Activated CD4-positive, alpha-beta T cell treated with anti-CD3 and anti-CD28 coated beads, Interleukin-2, amount 50 U/mL, for 48 hours (primary cell): ENCODE measurements at places on chromosomes 3 and 15.

DNA sequence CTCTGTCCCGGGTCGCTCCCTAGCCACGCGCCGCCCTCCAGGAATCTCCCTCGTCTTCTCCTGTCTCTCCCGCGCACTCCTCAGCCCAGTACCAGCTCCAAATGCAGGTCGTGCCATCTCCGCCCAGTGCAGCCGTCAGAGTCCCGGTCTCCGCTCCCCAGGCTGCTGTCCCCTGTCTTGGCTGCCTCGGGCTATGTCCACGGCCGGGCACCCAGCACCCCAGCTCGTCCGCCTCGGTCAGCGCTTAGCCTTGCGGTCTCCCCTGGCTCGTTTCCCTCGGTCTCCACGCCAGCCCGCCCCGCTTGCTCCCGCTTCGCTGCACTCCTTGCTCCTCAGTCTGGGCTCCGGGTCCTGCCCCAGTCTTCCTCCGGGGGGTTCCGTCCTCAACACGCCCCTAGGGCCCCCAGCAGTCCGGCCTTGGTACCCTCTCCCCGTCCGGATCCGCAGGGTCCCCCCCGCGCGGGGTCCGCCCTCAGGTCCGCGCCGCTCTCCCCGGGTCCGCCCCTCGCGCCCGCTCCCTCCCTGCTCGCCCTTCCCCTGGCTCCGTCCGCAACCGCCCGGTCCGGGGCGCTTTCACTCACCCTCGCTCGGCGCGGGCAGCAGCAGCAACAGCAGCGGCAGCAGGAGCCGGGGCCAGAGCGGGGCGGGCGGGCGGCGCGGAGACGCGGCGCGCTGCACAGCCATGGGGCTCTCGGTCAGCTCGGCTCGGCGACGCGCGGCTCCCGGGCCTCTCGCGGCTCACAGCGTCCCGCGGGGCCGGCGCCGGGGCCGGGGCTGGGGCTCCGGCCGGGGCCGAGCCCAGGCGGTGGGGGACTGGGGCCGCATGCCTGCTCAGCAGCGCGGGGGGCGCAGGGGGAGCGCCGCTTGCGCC is 462 bp downstream of the IGDCC3 start:
- peak; percentile 18 for DNase-seq

- no peak for DNase-seq
Measured at GRCh38 chr3:115224687-115225086, 77.6 kb upstream of the ZBTB20 start.

- no peak for DNase-seq
Measured at GRCh38 chr15:96325541-96326327, 4.8 kb upstream of the NR2F2 start.

- peak; percentile 63 for DNase-seq
Measured at GRCh38 chr15:43285609-43286037, 18.9 kb upstream of the TGM5 start.

DNA sequence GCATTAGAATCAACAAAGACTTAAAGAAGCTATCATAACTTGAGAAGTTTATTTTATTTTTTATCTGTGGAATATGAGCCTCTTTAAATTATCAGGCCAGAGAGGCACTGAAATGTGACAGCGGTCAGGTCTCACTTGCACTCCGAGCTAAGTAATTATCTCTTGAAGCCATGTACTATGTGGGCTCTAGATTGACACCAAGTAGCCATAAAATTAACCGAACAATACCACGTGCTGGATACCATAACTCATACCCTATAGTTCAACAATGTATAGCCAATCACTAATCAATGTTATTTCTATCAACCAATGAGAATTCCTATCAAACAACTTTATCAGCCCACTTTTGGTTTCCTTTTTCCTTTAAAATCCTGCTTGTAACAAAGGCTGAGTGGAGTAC is 299.3 kb downstream of the TBC1D5 start:
- DNase-seq, result no peak

DNA sequence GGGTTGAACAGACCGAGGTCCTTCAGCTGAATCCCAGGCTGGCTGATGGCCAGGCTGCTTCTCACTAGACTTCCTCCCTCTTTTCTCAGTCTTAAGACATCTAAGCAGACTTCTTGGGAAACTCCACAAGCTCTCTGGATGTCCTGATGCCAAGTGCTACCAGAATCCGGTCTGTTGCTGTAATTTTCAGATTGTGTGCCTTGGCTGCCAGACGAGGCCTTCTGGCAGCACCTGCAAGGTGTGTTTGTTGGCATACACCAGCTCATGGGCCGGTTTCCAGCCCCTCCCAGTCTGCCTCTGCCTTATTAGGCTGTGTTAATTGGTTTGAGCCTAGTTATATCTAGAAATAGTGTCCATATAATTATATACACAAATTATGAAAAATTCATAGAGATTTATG is 120.6 kb downstream of the TNIK start:
- DNase-seq, result no peak

DNA sequence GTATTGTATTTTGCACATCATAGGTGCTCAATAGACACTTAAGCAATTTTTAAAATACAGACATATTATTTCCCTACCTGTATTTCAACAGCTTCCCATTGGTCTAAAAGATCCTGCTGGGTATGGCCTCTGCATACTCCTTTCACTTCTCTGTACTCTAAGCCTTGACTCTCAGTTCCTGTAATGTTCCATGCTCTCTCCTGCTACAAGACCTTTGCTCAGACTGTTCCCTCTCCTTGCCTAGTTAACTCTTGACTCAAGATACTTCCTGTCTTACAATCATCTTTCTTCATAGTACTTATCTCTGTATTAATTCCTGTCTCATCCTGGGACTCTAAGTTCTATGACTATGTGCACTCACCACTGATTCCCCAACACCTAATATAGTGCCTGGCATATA is 1.7 kb downstream of the SCN11A start:
- no peak for DNase-seq

DNA sequence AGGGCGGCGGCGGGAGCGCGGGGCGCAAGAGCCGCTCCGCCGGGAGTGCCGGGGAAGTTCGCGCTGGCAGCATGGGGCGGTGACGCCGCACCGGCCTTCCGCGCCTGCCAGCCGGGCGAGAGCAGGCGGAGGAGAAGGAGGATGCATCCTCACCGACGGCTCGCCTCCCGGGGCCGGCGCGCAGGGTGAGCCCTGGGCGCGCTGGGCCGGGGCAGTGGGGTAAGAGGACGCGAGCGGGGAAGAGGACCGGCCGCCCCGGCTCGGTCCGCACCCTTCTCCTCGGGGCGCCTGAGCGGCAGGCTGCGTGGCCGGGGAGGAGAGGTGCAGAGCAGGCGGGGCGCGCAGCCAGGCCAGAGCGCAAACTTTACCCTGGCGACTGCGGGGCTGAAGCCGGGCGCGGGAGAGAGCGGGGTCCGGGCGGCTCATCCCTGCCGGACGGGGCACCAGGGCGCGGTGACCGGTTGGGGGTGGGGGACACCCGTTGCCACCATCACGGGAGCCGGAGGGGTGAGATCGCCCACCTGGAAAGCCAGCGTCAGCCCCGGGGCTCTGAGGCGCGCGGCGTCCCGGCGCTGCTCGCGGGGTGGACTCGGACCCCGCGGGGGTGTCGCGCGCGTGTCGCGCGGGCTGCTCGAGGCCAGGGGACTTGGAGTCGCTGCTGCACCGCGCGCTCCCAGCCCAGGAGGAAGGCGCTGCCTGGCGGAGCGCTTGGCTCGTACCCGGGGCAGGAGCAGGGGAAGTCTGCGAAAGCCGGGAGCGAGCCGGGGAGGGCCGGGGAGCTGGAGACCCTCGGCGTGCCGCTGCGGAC is 542 bp downstream of the GABRA5 start:
- DNase-seq, result no peak

DNA sequence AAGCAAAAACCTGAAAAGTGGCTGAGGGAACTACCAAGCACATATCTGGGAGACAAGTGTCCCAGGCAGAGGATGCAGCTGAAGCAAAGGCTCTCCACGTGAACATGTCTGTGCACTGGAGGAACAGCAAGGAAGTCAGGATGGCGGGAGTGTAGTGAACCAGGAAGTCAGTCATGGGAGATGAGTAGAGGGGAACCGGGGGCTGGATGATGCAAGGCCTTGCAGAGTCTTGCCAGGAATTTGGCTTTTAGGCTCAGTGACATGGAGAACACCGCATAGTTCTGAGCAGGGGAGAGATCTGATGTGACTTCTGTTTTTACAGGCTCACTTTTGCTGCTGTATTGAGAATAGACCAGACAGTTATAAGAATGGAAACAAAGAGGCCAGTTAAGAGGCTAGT is 19.0 kb downstream of the C2CD4A start:
- no peak for DNase-seq

GRCh38 chr3:14797731-14798130 is 21.0 kb upstream of the FGD5 start:
- no peak for DNase-seq

DNA sequence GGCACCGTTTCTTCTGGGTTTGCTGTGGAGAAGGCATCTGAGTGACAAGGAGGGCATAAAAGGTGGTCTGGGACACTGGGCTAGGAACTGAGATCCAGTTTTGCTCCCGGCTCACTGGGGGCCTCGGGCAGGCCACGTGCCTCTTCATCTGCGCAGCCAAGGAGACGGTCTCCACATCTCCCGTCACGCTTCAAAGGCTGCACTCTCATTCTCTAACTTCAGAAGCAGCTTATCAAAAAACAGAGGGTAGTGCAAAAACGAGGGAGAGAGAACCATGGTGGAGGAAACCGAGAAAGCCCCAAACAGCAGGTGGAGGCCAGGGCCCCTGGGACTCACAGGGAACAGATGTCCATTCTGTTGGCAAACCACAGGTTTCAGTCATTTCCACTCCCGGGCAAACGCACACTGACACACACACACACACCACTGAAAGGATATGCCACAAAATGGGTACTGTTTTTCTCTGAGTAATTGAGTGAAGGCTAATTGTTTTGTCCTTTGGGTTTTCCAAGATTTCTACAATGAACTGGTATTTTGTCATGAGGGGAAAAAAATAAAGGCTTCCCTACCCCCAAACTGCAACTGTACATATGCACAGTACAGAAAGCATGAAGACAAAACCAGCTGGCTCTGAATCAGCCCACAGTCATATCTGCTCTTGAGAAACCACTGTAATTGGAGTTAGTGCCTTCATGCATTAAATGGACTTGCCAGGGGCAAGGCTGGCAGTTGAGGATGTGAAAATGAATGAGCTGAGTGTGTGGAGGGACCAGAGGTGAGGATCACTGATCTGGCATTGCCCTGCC is 71.9 kb downstream of the MGLL start:
- no peak for DNase-seq

GRCh38 chr3:73611176-73611575 is 13.6 kb downstream of the PDZRN3 start:
- no peak for DNase-seq

GRCh38 chr15:55513152-55513551 is 5.1 kb upstream of the DNAAF4 start:
- DNase-seq, result no peak

DNA sequence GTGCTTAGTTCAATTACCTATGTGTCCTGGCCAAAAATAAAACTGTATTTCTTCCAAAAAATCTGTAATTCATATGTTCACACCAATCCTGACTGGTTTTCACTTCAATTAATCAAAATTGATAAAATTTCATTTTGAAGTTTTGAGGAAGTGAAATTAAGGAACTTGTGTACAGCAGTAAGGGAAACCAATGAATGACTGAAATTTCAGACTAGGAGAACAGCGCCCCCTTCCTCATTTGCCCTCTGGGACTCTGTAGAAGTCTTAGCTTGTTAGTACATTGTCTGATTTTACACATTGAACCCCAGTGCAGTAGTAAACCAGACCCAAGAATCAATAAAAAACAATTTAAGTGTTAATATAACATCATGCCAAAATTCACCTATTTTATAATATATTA is 495.3 kb upstream of the AGTR1 start:
- no peak for DNase-seq

DNA sequence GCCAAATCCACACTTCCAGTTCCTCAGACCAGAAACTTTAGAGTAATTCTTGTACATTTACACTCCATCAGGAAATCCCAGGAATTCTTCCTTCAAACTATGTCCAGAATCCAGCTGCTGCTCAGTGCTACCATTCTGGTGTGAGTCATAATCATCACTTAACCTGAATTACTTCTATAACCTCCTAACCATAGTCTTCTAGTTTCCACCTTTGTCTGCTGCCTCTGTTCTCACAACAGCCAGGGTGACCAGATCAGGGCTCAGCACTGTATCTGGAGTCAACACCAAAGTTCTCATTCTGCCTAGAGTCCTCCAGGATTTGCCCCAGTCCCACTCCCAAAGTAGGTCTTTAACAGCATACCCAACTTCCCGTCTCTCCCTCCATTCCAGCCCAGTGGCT is 3.4 kb downstream of the CLDND1 start:
- DNase-seq, result no peak

DNA sequence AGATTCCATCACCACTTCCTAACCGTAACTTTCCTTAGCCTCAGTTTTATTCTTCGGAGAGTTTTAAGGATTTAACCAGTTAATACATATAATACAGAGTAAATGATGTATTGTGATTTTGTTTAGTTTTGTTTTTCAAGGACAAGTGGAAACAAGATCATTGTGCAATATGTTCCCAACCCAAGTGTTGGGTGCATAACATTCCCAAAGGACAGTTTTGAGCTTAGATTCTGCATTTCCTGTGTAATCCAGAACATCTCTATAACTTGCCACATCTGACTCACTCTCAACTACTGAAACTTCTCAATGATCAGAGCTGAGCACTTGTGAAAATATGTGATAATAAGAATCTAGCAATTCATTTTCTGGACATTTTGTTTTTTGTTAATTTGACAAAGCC is 466.1 kb upstream of the PPP2R3A start:
- no peak for DNase-seq

DNA sequence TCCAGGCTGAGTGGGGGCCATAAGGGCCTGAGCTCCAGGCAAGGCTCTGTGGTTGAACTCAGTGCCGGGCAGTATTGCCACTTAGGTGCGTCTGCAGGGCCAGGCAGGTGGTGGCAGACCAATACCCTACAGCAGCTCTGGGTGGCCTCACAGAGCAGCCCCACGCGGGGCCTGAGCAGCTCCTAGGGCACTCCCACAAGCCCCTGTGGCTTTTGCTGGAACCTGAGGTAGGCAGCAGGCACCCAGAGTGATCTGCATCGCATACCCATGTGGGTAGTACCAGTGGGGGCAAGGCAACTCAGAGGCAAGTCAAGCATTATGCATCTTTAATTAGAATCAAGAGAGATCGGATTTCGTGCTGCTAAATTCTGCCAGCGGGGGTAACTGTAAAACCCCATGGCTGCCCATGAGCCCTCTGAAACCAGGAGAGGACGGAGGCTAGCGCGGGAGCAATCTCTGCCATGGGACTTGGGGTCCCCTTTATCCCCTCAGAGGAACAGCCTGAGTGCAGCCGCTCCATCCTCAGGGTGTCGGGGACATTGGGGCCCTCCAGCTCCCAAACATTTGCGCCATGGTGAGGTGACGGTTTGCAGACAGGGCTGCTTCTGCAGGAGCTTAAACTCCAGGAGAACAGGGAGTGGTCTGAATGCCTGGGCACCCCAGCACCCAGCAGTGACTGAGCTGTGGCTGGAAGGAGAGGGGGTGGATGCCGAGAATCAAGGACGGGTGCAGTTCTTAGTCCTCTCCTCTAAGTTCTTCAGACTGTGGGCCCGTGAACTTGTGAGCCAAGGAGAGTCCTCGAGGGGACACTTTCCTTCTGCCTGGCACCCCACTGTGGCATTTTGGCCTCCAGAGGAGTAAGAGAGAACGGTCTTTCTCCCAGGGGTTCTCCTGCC is 62.4 kb upstream of the PCSK6 start:
- no peak for DNase-seq

- no peak for DNase-seq
Measured at GRCh38 chr15:28023422-28023821, 75.7 kb downstream of the OCA2 start.
